Purkinje cell (primary cell): ENCODE measurements at places on chromosomes 7 and 10. TPM values are rescaled to one million over a fixed set of nuclear protein-coding genes. Genes with fewer than 3 reads are reported as not detected.

LIPK gene
- not detected in 2 replicates for polyA plus RNA-seq

CACNA2D1 gene
- 3.9 and 11.5 TPM in 2 replicates for polyA plus RNA-seq

FAM25A gene
- not detected in 2 replicates for polyA plus RNA-seq

SLC18A3 gene
- polyA plus RNA-seq = not detected in 2 replicates
